Esophagus mucosa (tissue), 1 donor: ENCODE measurements at places on chromosomes 6 and 20.

DNA sequence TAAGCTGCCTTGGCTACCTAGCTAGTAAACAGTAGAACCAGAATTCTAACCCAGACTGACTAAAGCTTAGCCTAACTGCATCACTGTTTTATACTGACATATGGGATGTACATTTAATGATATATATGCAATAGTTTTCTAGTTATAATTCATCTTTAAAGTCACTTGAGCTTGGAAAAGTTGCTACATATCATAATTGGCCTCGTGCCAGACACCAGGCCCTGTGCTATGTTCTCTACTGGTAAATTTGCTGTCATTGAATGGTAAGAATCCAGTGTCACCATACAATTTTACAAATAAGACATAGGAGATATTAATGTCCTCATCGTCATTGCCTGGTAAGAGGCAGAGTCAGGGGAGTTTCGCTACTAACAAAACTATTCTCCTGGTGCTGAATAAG lies 396.8 kb downstream of the CDKAL1 start:
- ATAC-seq = no peak

DNA sequence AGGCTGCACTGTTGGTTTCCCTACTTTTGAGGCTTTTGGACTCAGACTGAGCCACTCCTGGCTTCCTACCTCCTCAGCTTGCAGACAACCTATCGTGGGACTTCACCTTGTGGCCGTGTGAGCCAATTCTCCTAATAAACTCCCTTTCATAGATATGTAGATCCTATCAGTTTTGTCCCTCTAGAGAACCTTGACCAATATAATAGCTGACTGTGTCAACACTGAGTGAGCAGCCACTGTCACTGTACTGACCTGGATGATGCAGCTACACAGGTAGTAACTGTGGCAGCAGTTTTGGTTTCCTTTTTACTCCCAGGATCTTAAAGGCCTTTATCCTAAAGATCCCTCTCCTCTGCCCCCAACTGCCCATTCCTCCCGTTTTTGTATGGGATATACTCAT lies 70.2 kb downstream of the SLC22A3 start:
- ATAC-seq = no peak

DNA sequence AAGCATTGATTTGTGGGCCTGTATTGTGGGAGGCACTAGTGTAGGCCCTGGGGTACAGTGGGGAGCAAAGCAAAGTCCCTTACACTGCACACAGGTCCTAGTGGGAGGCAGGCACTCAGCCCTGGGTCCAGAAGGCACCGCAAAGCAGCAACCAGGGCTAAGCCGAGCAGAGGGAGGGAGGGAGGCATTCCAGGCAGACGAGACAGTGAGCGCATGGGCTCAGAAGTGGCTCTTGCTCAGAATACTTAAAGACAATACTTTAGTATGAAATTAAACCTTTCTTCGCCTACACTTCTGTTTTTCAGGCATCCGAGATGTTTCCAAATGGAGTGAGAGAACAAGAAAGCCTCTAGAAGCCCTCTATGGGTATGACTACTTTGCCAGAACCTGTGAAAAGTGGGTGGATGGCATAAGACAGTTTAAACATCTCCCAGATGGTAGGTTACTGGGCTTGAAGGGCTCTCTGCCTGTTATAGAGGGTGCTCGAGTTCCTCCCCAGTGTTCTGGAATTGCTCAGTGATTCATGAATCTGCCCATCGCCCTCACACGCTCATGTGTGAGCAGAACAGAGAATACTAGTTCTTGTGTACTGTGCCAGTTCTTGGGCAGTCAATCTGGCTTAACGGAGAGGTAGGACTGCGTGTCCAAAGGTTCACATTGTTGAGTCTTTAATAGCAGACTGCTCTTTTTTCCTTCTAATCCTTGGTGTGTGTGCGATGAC lies 18.7 kb downstream of the BPHL start:
- no peak for ATAC-seq

DNA sequence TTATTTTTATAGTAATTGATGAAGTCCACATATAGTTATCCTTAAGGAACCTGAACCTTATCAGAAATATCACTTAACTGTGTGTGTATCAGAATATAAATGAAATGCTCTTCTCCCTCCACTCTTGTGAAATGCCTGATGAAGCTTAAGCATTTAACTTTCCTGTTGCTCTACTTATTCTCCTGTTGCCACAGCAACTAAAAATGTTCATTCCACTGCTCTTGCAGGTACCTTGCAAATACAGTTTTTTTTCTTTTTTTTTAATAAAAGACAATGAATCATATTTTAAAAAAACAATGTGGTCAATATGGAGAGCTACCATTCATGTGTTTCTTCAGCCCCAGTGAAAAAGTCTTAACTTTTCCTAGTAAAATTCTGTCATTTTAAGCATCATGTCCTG lies 210.3 kb downstream of the RFPL4B start:
- no peak for ATAC-seq

GRCh38 chr6:95417856-95418255 lies 159.5 kb upstream of the MANEA start:
- ATAC-seq = no peak

- ATAC-seq = peak; percentile 69
Observed at GRCh38 chr6:168713839-168714238, 272.9 kb downstream of the SMOC2 start.

DNA sequence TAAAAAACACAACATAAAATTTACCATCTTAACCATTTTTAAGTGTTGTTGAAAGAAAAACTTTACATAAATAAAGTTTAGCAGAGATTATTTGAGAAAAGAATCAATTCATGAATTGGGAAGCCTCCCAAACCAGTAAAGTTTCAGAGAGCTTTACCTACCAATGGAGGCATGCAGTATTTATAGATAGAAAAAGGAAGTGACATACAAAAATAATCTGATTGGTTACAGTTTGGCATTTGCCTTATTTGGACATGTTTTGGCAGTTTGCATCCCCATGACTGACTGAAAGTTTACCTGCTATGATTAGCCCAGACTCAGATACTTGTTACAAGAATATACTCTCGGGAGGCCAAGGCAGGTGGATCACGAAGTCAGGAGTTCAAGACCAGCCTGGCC lies 3.7 kb upstream of the CMTR1 start:
- no peak for ATAC-seq

GRCh38 chr6:14638435-14638905 lies 520.9 kb downstream of the CD83 start:
- no peak for ATAC-seq

DNA sequence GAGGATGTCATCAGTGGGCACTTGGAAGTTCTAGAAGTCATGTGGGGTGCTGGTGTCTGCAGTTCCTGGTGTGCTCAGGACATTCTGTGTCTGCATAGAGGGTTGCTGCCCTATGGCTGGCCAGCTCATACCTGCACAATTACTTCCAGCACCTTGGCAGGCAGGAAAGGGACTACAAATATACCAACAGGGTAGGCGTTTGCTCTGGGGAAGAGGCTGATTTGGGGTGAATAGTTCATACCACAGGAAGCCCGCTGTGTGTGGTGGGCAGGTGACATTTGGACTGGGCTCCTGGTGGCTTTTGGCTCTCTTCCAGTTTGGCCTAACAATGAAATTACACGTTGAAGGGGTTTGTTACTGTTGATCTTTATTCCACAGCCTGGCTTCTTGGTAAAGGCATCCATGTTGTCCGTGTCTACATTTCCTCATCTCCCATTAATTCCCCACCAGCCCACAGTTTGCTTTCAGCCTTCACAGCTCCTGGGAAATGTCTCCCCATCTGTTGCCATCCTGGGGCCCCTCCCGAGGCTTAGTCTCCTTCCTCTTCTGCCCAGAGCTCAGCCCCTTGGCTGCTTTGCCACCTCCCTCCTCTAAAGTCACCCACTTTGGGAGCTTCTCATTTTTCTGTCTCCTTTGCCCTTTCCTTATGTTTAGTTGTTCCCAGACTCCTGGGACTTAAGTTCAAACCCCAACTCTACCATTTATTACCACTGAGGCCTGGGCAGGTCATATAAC lies 88.1 kb downstream of the RSPH3 start:
- ATAC-seq = peak; percentile 52

DNA sequence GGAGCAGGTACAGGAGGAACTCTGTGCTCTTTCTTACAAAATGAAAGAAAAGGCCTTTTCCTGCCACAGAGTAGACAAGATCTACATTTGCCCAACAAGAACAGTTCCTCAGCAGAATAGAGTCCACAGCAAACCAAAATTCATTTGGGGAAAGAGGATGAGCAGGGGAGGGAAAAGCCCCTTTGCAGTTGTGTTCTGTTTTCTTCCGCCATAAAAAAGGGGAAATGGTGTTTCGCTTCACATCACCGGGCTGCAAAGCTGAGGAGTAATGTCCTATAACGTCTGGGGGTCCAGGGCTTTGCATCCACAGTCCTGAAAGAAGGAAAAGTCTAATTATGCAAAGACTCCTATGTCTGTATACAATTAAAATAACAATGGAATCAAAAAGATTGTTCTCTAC lies at the start of gene GPR31:
Gene GPR31 (minus strand): TSS at position 118 of the 400 bp plus-strand sequence. CDS start 149 bp downstream, outside the sequence.
- no peak for ATAC-seq

DNA sequence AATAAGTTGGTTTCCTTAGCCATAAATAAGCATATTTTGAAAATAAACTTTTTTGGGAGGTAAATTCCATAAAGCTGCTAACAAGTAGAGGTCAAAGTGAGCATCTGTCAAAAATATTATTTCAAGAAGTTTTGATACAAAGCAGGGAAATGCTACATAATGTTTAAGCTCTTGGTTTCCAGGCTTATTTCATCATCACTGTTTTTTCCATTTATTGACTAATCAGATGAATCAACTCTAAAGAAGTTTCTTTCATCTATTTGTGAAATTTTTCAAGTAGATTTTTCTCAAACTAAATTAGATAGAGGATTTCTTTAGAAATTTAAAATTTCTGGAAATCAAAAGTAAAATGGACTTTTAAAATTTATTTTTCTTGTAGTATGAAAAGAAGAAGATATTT lies 89.5 kb upstream of the TBX18 start:
- no peak for ATAC-seq

- no peak for ATAC-seq
Observed at GRCh38 chr6:7526755-7527154, 14.7 kb upstream of the DSP start.
